ENCODE measurements at places on chromosomes 16 and 17.

- peak; percentile 1 for DNase-seq
Measured at GRCh38 chr16:51538707-51539498, 387.8 kb upstream of the SALL1 start.

GRCh38 chr16:84606081-84606875 is 11.6 kb downstream of the COTL1 start:
- DNase-seq, result no peak

GRCh38 chr16:3997231-3997841 is 116.8 kb upstream of the CREBBP start:
- DNase-seq, result no peak

GRCh38 chr17:36503456-36504155 is 17.1 kb downstream of the ZNHIT3 start:
- DNase-seq, result no peak

GRCh38 chr17:74309902-74310301 is 16.1 kb upstream of the KIF19 start:
- DNase-seq, result no peak

DNA sequence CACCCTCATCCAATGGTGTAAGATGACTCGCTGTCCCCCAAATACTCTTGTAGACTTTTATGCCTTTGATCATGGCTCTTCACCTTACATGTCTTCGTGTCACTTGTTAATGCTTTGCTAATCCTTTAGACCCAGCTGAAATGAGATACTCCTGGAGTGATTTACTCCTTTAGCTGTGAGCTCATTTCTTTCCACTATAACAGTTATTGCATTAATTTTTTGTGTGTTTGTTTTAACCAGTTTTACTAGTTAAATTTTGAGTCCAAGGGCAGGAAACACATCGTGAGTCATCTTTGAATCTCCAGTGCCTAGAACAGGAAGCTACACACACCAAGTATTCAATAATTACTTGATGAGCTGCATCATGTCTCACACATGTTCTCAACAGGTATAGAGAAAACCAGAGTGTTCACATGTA is 6.5 kb upstream of the CTCF start:
- DNase-seq, result peak; percentile 78

- DNase-seq, result no peak
Measured at GRCh38 chr17:41917192-41917591, 1.6 kb downstream of the ACLY start.

DNA sequence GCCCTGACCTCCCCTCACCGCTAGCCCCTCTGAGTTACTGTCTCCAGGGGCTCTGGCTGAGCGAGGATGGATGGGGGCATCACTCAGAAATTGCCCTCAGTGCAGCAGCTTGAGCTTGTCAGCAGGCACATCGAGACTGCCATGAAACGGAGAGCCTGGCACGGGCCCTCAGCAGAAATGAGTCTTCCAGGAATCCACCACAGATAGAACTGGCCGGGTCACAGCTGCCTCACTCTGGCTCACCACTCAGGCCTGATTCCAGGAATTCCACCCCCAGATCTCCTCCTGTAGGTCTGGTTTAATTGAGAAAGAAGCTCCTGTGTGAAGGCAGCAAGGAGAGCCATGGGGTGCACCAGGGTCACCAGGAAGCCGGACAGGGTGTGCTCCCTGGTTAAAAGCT is 85.5 kb downstream of the GSG1L start:
- no peak for DNase-seq

GRCh38 chr16:29230671-29231096 is 175.8 kb downstream of the NPIPB11 start:
- DNase-seq, result no peak

- no peak for DNase-seq
Measured at GRCh38 chr17:75779987-75780889, 4.4 kb upstream of the UNK start.

DNA sequence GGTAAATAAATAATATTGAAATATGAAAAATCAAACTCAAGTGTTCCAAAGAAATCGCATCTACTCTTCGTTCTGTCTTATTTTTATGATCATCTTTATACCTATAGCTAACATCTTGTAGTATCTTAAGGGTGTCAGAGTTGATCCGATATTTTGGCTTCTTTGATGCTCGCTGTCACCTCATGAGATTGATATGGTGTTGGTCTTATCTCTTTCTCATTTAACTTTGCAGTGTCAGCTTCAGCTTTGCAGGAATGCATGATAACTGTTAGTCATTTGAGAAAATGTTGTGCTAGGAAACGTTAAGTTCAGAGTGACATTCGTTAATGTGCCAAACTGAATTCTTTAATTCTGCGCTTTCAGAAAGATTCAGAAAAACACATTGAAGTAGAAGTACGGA is 19.4 kb downstream of the NOL11 start:
- no peak for DNase-seq

GRCh38 chr16:2243031-2243528 is 6.8 kb downstream of the DNASE1L2 start:
- DNase-seq, result no peak

DNA sequence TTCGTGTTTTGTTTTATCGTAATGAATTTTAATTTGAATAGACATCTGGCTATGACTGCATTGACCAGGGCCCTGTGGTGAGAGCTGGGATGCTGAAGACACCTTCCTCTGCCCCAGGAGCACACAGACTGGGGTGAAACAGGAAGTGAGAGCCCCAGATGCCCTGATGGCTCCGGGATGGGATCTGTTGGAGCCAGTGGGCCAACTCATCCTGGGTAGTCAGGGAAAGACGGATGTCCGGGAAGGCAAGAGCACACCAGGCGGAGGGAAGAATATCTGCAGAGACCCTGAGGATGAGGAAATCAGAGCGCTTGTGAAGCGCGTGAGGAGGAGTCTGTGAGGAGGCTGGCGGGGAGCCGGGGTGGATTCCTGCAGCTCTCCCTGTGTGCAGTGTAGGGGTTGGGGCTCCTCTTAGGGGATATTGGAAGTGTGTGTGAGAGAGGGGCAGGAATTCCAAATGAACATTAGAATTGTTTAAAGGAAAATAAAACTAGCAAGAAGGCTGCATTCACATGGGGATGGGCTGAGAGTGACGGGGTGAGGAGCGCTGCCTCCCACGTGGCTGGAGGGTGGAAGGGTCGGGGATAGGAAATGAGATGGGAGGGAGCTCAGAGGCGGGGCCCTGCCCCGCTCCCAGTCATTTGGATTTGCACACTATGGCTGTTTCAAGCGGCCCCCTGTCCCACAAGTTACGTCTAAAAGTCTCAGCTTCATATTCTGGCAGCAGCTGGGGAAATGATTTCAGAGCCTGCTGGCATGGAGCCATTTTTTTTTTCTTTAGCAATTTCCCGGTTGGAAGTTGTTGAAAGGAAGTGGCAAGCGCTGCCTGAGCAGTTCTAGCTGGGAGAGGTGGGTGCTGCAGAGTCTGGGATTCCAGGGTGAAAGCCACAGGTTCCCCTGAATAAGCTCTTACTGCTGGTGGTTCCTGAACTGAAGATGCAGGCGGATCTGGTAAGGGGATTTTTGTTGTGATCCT is 71.2 kb upstream of the LGALS9 start:
- DNase-seq, result peak; percentile 42

GRCh38 chr16:53756275-53756996 is 52.5 kb downstream of the FTO start:
- no peak for DNase-seq

- DNase-seq, result no peak
Measured at GRCh38 chr16:86199871-86200695, 301.1 kb downstream of the IRF8 start.

GRCh38 chr17:6162216-6162615 is 92.0 kb downstream of the WSCD1 start:
- DNase-seq, result no peak

DNA sequence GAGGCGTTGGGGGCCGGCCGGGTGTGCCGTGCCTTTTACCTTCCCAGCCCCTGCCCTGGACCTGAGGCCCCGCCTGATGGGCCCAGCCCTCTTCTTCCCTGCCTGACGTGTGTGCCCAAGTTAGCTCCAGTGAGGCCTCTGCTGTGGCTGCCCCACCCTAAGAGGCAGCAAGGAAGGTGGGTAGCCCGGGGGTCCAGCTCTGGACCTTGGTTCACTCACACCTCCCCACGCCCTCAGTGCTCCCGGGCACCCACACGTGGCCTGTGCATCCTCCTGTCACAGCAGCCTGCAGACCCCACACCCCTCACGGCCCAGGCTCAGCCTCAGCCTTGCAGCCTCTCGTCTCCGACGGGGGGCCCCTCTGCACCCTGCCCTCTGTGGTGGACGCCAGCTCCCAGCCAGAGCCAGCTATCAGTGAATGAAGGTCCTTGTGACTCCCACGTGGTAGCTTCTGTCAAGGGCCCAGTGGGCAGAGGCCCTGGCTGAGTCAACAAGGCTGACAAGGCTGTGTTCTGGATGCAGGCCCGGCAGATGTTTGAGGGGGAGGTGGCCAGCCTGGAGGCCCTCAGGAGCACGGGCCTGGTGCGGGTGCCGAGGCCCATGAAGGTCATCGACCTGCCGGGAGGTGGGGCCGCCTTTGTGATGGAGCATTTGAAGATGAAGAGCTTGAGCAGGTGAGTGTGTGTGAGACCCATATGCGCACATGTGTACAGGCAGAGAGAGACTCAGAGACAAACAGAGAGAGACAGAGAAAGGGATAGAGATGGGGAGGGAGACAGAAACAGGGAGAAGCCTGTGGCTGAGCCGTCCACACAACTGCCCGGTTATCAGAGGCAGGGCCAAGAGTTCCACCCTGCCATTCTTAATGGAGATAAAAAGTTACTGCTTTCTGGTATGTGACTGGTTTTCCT is 2.8 kb downstream of the FN3K start:
- no peak for DNase-seq

- DNase-seq, result no peak
Measured at GRCh38 chr16:12066823-12067222, 90.3 kb downstream of the SNX29 start.

DNA sequence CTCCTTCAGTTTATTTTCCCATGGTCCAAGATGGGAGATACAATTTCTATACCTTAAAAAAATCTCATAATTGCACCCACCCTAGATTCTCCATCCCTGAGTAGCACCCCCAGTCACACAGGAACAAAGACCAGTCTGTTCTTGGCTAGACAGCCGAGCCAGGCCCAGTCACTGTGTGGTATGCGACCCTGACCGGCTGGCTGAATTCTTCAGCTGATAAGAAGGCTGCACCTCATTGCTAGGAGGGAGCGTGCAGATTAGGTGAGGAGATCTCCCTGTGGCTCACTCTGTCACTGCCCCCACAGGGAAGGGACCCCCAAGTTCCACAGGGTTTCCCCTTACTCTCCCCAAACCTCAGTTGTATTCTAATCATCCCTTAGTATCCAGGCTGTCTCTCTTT is 138.7 kb downstream of the SALL1 start:
- no peak for DNase-seq

DNA sequence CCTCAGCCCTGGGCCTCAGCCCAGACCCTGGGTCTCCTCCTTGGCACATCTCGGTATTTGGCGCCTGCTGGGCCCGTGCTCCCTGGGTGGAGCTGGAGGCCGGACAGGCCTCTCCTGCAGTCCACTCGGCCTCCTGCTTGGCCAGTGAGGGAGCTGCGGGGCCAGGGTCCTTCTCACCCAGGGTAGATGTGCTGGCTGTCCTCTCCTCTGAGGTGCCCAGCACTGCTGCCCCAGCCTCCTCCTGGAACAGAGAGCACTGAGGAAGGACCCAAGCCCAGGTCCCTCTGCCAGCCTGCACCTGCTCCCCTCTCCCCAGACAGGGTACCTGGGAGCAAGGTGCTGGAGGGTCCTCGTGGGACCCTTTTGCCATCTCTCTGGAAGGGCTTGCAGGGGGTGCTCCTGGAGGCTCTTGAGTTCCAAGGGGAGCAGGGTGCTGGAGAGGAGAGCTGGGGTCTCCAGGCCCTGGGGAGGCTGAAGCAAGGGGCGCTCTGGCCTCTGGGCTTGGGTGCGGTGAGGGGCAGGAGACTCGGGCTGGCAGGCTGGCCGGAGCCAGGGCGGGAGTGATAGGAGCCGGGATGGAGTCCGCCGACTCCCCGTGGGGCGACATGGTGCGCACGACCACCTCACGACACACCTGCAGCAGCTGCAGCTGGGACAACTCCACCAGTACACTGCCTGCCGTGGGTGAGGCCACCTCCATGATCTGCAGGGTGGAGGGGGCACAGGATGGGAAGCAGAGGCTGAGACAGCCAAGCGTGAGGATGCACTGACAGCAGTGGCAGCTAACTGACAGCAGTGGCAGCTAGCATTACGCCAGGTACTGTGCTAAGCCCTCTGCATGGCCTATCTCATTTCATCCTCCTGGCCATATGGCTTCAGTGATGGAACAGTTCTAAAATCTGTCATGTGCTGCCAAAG is 17.8 kb downstream of the TSPOAP1 start:
- DNase-seq, result no peak
